ENCODE measurements at places on chromosomes 7 and 10.

- DNase-seq: no peak
Measured at GRCh38 chr10:72416661-72417060, 61.9 kb upstream of the DNAJB12 start.

DNA sequence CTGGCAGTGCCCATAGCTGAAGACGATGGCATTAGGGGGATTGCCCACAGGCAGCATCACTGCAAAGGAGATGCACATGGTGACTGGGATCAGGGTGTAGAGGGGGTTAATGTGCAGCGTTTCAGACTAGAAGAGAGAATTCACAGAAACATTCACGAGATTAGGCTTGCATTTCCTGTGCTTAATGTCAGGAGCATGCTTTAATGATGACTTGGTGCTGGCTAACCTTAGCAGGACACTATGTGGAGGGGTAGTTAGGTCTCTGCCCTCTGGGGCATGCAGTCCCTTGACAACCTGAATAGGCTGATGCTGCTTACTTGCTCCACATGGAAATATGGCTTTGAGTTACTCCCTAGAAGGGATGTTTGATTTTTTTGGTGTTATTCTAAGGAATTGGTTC lies 21.8 kb downstream of the STMP1 start:
- DNase-seq: no peak

GRCh38 chr10:116553378-116553980 lies 7.7 kb downstream of the PNLIP start:
- DNase-seq: no peak

DNA sequence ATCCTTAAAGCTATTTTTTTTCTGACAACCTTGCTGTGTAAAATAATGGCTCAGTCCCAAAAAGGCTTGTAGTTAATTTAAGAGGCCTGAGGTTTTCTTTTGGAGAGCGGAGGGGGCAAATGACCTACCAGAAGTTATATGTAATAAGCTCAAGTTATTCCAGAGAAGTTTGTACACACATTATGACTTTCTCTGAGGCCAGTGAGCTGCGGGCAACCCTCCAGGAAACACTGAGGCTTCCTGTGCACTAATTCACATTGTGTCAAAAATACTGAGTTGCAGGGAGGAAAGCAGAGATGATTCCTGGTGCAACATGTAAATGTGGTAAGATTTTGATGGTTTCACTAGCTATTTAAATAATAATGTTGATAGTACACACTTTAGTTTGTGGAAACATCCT lies 188.6 kb downstream of the DIP2C start:
- DNase-seq: no peak

DNA sequence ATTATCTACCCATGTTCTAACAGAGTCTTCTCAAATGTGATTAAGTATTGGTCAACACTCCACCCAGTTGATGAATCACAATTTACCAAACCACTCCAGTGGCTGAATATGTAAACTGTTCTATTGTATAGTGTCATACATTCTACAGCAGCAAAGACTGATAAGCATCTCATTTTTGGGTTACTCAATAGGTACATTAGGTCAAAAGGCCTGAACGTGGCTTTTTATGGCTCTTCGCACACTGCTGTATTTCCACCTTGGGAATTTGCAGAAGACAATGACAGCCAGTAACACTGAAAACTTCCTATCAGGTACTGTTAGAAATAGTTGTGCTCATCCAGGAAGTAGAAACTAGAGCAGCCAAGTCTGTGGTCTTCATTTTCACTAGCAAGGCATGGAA lies 166.9 kb downstream of the GLI3 start:
- DNase-seq: peak; percentile 85

DNA sequence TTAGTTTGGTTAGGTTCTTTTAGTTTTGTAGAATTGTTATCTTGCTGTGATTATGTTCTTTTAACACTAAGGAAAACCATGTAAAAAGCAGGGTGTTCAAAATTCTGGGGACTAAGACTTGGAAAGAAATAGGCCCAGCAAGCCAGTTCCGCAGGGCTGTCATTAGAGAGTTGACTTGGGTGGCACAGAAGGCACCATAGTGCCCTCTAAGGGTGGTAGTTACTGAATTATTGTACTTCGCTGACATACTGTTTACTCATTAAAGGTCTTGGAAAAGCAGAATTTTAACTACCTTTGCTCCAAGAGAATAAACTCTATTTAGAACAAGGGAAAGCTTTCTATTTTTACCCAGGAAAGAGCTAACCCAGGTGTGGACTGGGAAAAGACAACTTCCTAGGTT lies 86.5 kb downstream of the OTUD1 start:
- no peak for DNase-seq

GRCh38 chr7:151873402-151873965 lies 3.4 kb downstream of the PRKAG2 start:
- DNase-seq: no peak

- DNase-seq: no peak
Measured at GRCh38 chr10:12634621-12634931, 285.2 kb downstream of the CAMK1D start.

- DNase-seq: no peak
Measured at GRCh38 chr10:78316451-78316931, 282.8 kb downstream of the RPS24 start.

GRCh38 chr7:135929722-135930141 lies 47.4 kb downstream of the MTPN start:
- DNase-seq: no peak

- DNase-seq: no peak
Measured at GRCh38 chr10:3206511-3207157, 34.1 kb upstream of the PITRM1 start.

- DNase-seq: no peak
Measured at GRCh38 chr10:17029239-17029580, 100.4 kb downstream of the CUBN start.

- DNase-seq: no peak
Measured at GRCh38 chr10:125060482-125060825, 99.9 kb downstream of the CTBP2 start.

GRCh38 chr7:47422611-47423010 lies 159.3 kb downstream of the TNS3 start:
- no peak for DNase-seq

- no peak for DNase-seq
Measured at GRCh38 chr10:111634191-111634590, 549.4 kb downstream of the GPAM start.

DNA sequence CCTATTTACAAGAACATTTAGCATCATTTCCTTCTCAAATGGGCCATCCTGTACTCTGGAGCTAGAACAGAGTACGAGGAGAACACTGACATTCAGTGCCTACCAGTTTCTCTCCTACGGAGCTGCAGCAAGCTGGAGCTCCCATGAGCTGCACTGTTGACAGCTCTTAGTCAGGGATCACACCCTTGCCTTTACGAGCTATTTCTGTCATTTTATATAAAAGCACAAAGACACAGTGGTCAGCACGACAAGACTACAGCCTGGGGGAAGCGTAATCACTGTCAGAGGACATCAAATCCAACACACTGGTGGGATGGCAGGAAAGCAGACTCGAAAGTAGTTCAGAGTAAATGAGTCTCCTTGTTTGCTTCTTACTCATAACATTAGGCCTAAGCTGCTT lies 2.7 kb downstream of the CDCA7L start:
- DNase-seq: no peak

GRCh38 chr7:158428837-158429753 lies 158.5 kb downstream of the PTPRN2 start:
- no peak for DNase-seq

- no peak for DNase-seq
Measured at GRCh38 chr7:45921699-45922519, 837 bp upstream of the IGFBP3 start.

DNA sequence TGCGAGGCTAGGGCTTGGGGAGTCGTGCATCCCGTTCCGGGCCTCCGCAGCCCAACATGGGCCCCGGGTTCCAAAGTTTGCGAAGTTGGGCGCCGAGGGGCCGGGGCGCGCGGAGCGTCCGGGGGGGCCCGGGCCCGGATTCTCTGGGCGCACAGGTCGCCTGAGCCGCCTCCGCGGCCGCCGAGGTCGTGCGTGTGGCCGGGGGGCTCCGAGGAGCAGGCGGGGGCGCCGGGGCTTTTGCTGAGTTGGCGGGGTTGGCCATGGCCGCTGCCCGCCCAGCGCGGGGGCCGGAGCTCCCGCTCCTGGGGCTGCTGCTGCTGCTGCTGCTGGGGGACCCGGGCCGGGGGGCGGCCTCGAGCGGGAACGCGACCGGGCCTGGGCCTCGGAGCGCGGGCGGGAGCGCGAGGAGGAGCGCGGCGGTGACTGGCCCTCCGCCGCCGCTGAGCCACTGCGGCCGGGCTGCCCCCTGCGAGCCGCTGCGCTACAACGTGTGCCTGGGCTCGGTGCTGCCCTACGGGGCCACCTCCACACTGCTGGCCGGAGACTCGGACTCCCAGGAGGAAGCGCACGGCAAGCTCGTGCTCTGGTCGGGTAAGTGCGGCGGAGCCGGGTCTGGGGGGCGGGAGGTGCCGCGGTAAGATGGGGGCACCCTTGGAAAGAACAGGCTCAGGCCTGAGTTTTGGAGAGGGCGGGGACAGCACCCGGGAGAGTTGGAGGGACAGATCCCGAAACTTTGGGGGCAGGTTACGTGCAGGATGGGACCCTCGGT lies 643 bp downstream of the SMO start:
- DNase-seq: no peak

- no peak for DNase-seq
Measured at GRCh38 chr10:63217120-63217605, 84.0 kb downstream of the NRBF2 start.

DNA sequence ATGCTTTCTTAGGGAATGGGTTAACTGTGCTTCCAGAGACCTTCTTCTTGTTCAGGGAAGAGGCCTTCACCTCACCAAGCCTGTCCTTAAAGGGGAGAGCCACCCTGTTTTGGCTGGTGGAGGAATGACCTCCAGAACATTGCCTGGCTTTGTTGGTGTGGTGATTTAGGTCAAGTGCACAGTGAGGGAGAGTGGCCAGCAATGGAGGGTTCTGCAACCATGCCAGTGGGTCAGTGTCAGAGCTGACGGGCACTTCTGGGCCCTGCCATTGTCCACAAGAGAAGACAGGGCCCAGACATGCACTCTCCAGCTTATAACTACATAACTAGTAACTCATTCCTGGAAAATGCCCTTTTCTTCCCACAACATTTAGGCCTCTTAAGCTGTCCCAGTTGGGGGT lies 238.5 kb upstream of the AKR1E2 start:
- no peak for DNase-seq

DNA sequence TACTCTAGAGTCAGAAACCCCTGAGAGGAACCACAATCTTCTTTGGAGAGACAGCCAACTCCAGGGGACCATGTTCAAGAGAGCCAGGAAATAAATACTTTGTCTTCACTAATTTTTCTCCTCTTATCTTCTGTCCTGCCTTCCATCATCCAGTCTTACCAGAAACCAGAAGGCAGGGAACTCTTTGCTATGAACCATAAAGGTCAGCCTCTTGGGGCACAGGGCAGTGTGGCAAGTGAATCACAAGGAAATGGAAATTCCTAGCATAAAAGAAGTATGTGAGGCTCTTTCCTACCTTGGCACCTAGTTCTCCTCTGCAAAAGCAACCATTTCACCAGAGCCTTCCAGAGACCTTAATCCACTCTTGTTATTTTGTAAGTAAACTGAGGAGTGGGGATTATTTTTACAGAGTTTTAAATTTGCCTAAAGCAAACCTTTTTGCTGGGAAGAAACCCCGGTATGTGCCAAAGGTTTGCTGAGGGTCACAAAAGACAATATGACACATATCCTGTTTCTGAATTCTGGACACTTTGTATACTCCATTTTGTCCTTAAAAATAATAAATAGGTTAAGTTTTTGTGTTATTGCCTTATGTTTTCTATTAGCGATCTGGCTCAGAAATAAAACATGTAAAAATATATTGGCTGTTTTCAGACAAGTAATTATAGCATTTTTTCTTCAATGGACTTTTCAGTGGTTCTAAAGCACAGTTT lies 87.1 kb downstream of the ADAM22 start:
- no peak for DNase-seq

- no peak for DNase-seq
Measured at GRCh38 chr7:23531050-23531793, 559 bp downstream of the TRA2A start.

DNA sequence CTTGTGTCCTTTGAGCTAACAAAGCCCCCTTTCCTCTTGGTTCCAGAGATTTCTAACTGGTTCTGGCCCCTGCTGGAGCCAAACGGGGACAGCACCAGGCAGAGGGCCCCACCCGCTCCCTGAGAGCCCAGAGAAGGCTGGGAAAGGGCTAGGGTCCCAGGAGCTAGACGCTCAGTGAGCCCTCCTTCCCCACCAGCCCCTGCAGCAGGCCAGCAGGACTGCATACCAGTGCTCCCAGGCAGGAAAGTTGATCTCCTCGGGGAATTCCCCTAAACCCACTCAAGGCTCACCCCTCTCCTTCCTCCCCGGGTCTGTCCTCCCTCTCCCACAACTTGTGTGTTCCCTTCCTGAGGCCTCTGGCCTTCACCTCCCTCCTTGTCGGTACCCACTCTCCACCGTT lies 47.7 kb downstream of the PAX2 start:
- no peak for DNase-seq

DNA sequence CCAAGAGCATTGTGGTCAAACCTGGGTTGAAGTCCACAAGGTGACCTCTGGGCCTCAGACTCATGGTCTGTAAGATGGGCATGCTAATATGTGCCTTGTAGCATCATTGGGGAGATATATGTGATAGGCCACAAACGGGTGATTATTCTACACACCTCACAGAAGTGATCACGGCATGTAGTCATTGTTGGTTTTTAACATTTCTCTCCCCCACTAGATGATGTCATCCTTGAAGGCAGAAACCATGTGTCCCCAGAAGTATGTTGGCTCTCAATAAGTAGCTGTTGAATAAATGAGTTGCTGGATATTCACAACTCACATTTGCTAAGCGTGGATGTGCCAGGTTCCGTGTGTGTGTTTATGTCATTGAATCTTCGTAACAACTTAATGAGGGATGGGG lies 42.4 kb downstream of the GATA3 start:
- DNase-seq: no peak

DNA sequence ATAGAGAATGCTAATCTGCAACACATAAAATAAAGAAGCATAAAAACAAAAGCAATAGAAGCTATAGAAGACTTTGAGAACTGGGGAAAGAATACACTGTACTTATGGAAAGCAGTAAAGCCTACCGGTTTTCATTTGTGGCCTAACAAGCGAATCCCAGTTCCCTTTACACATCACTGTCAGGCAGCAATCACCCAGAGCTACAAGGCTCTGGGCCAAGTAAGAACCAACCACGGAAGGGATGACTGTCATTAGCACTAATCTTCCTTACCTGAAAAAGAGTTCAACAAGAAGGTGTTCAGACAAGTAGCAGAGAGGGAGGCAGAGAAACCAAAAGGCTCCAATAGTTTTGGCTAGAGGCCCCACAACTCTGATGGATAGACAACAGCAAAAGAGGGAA lies 15.0 kb downstream of the CCDC6 start:
- DNase-seq: no peak

- no peak for DNase-seq
Measured at GRCh38 chr7:55965100-55965470, 700 bp downstream of the NIPSNAP2 start.
